NCI-H69 (cell line): ENCODE measurements at places on chromosomes 13 and 19.

DNA sequence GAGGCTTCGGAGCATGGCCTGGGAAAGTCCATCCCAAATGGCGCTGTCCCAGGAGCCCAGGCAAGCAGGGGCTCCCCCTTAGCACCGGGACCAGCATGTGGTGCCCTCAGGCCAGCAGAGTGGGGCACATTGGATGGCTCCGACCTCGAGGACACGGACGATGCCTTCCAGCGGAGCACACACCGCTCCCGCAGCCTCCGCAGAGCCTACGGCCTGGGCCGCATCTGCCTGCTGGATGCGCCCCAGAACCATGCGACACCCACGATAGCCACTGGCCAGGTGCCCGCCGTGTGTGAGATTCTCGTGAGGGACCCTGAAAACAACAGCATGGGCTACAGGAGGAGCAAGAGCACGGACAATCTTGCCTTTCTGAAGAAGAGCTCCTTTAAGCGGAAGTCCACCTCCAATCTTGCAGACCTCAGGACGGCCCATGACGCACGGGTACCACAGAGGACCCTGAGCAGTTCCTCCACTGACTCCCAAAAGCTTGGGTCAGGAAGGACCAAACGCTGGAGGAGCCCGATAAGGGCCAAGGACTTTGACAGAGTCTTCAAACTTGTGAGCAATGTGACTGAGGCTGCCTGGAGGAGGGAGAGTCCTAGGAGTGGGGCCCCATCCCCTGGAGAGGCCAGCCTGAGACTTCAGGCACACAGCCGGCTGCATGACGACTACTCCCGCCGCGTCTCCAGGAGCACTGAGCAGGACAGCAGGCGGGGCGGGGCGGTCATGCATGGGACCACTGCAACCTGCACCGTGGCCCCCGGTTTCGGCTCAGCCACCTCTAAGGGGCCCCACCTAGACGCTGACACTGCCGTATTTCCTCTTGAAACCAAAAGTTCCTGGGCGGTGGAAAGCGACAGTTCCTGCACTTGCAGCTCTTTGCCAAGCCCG lies 63.1 kb downstream of the SPATA13 start:
- no peak for DNase-seq

DNA sequence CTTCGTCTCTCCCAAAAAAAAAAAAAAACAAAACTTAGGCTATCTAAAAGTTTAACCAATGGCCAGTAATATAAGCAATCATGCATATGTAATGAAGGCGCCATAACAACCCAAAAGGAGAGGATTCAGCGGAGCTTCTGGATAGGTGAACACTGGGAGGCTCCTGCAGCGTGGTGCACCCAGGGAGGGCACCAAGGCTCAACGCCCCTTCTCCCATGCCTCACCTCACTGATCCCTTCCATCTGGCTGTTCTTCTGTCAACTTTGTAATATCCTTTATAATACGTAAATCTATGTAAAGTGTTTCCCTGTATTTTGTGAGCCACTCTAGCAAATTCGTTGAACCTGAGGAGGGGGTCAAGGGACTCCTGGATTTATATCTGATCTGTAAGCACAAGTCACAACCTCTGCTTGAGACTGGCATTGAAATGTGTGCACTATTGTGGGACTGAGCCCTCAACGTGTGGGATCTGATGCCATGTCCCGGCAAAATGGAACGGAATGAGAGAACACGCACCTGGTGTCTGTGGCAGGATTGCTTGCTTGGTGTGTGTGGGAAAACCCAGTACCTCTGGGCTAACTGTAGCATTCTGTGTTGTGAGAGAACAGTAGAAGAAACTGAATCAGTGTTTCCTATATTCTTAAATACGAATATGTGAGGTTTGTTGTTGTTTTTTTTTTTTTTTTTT lies 521 bp upstream of the ZNF665 start:
- DNase-seq = no peak

DNA sequence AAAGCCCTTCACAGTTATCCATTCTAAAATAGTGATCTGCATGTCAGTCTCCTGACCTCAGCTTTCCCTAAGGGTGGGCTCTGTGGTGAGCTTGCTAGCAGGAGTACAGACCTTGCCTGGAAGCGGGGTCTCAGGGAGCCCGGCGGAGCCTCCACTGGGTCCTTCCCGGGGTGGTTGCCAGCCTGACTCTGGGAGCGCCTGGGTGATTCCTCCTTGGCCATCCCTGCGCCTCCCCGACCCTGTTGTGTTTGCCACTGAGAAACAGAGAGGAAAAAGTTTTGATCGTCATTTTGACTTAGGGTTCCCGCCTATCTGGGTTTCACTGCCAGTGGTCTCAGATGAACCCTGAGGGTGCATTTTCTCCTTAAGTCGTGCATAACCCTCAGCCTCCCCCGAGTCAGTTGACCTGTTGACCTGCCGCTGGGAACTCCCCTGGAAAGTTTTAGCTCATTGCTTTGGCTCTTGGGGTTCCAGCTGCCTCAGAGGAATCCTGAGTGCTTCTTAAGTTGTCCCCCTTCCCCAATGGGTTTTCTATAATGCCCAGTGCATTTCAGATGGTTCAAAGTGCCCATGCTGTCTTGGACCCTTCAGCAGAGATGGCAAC lies 117.8 kb downstream of the RAB20 start:
- DNase-seq = no peak

DNA sequence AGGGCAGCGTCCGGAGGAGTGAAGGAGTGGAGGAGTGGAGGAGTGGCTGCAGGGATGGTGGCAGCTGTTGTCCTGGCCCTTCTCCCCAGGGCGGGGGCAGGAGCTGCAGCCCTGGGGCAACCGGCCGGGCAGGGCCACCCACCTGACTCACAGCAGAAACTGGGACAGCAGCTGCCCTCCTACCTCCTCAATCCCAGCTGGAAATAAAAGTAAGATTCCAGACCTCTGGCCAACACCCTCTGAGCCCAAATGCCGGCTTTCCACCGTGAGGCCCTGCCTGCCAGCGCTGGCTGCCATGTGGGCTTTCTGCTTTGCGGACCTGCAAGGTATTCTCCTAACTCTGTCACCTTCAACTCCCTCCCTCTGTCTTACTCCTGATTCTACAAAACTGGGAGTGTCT lies 3.3 kb upstream of the CLPP start:
- peak; percentile 21 for DNase-seq

- DNase-seq = peak; percentile 64
Measured at GRCh38 chr13:112727581-112727980, 37.7 kb downstream of the ATP11A start.

DNA sequence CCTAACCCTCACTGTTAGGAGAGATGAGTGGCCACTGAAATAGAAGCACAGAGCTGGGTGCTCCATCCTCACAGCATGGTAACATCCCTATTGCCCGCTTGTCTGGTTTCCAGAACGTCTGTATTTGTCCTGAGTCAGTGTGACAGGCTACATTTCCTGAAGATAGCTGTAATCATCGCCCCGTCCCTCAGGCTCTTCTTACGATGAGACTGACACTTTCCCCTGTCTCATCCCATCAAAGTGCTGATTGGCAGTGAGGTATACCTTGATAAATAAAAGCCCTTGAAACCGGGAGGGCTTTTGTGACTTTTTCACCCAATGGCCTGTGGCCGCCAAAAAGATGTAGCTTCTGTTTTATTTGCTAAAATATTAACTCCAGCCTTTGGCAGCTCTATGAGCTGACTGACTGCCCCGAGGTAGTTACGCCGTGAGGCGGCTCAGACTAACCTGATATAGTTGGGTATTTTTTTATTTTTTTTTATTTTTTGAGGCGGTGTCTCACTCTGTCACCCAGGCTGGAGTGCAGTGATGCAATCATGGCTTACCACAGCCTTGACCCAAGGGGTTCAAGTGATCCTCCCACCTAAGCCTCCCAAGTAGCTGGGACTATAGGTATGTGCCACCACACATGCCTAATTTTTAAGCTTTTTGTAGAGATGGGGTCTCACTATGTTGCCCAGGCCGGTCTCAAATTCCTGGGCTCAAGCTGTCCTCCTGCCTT lies 5.7 kb upstream of the LRRC4B start:
- no peak for DNase-seq

DNA sequence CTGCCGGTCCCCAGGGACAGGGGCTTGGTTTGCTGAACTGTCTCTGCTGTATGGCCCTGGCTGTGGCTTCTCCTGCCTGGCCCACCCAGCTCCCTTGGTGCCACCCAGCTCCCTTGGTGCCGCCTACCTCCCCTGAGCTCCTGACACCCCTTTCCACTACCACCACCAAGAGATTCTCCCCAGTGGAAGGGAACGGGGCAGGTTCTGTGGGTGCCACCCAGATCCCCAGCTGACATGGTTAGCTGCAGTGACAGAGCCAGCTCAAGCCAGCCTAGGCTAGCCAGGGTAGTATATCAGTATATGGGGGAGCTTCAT lies 28.5 kb upstream of the POP4 start:
- DNase-seq = no peak

- DNase-seq = peak; percentile 24
Measured at GRCh38 chr19:32558607-32559228, 22.3 kb upstream of the PDCD5 start.

DNA sequence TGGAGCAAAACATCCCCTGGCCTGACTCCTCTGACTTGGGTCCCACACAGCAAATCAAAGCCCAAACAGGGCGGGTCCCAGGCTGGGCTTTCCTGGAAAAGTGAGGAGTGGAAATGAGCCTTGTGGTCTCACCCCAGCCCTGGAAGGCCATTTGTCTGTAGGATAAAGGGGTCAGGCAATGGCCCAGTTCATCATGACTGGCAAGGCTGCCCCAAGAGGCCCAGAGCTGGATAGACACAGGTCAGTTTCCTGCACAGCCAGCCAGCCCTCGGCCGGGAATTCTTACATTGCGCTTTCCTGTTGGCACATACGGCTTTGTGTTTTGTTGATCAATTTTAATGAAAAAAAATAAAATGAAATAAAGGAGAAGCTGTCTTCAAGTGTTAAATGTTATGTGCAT lies 174.3 kb downstream of the TSHZ3 start:
- DNase-seq = no peak

GRCh38 chr19:54473071-54473891 lies at the start of gene CDC42EP5:
CDC42EP5 (minus strand) TSS chr19:54473296; CDS start chr19:54465547, 7,749 bp downstream.
- peak; percentile 30 for DNase-seq

GRCh38 chr13:70835371-70835770 lies 727.1 kb upstream of the KLHL1 start:
- peak; percentile 21 for DNase-seq

GRCh38 chr19:660793-661426 lies 2.1 kb downstream of the RNF126 start:
- DNase-seq = no peak

DNA sequence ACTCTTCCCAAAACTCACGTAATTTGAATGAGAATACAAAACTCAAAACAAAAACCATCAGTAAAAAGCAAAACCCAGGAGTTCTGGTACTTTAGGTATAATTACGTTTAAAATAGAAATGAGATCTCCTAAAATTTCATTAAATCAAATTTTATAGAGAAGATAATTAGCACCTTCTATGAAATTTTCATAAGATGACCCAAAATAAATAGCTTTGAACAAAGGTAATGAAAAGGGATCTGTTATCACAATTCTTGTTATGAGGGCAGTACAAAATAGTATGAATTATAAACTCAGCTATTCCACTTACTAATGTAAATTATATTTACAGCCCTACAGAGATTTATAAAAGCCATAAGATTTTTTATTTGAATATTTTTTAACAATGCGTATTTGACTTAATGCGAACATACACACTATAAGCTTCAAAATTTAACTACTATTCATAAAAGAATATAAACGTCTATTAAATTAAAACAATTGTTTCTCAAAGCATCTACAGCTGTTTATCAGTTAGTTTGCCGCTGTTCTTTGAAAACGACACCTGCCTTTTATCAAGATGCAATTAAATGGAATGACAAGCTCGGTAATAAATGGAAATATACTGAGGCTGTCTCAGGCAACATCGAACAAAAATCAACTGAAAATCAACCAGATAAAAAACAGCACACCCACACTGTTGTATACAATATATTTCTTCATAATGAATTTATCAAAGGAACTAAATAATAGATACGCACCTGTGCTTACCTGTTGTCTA lies 63.8 kb downstream of the KCNRG start:
- peak; percentile 41 for DNase-seq

GRCh38 chr19:10712045-10712444 lies 5.8 kb upstream of the DNM2 start:
- no peak for DNase-seq

- no peak for DNase-seq
Measured at GRCh38 chr19:55802281-55802680, 29.5 kb downstream of the NLRP11 start.

DNA sequence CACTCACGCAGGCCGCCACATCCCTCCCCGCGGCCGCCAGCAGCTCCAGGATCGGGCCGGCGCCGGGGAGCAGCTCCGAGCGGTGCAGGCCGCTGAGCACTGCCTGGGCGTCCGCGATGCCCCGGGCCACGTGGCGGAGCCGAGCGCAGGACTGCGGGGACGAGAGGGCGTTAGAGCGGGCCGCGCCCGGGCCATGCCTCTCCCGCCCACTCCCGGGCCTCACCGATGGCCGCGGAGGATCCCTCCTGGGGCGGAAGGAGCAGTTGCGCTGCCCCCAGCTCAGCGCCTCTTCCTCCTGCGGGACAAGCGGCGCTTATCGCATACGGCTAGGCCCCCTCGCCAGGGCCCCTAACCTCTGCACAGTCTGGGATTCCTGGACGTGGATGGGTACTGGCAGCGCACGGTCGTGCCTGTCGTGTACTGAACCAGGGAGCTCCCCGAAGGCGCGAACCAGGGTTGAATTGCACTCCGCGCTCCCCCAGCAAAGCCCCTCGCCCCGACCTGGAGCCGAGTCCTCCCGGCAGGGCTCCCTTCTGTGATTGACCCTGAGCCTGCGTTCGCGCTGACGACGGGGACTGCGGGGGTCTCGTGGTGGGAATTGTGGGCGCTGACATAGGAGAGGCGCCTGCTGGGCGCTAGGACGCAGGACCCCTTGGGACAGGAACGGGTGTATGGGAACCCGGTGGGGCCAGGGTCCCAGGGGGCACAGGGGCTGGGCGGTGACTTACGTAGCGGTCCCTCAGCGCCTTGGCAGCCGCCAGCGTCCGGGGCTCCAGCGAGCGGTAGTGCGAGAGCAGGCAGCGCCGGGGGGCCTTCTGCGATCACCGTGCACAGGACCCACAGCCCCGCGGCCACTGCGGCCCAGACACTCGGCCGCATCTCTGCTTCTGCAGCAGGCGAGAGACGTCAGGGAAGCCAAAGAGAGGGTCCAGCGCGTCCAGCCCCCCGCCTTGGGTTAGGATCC lies 673 bp downstream of the IFNL4 start:
- no peak for DNase-seq

DNA sequence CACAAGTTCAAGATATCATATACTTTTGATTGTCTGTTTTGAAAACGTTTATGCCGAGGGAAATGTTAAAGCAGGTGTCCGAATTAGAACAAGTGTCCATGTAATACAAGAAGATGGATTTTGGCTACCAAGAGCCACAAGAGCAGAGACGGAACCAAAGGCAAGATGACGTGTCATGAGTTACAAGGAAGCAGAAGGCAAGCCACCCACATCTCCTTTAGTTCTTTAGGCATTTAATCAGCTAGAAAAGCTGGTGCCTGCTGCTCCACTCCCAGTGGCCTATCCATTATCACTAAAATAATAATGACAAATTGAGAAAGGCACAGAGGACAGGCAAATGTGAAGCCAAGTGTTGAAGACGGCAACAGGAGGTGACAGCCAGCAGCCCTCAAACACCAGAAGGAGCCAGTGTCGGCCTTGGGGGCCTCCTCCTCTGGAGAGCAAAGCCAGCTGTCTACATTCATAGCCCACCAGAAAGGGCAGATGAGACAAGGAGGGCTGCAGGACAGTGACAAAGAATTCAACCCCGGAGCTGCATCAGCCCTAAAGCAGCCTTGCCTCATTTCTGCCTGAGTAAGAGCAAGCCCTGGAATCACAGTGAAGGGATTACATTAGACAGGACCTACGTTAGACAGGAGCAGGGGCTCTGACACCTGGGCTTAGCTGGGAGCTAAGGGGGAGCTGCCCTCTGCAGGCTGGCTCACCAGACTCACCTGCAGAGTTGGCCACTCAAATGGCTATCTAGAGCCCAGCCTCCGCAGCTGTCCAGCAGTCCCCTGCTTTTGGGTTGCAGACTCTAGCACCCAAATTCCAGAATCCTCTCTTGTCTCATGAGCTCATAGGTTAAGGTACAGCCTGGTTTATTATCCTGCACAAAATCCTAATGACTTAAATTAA lies 569.9 kb downstream of the UQCRFS1 start:
- no peak for DNase-seq
